ENCODE measurements at places on chromosomes 5 and 9. TPM values are rescaled to one million over a fixed set of nuclear protein-coding genes. Genes with fewer than 3 reads are reported as not detected.
A peak's percentile ranks its signal among the peaks of the same experiment; 100 is the strongest.

DNA sequence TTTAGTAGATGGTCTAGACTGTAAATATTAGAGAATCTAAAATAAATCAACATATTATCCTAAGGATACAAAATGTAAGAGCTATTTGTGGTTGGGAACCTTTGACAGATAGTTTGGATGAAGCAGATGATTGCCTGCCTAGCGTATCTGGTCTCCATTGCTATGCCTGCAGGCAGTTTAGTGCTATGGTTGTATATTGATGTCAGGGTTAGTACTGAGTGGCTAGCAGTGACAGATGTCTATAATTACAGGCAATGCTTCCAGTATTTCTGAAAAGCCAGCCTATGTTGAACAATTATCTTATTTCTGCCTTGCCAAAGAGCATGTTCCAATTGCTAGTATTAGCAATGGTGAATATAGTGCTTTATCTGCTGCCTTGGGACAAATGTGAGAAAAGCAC, 151.3 kb upstream of the TLX3 start:
- H3K4me3 ChIP-seq, result no peak overlapping the region
- no peaks in the 10 kb centered on the region for H3K4me1 ChIP-seq
- no peak overlapping the region for H3K27ac ChIP-seq
- H3K36me3 ChIP-seq, result no peaks in the 10 kb centered on the region

The TGFBI gene
- 183 TPM for total RNA-seq

- no peaks in the 10 kb centered on the region for H3K36me3 ChIP-seq
- no peak overlapping the region for H3K4me3 ChIP-seq
- H3K4me1 ChIP-seq, result no peaks in the 10 kb centered on the region
- no peak overlapping the region for H3K27ac ChIP-seq
- peak; percentile 35 for DNase-seq
These were observed 35.5 kb downstream of the BICD2 start for GRCh38 chr9:92728831-92729734.

- H3K4me1 ChIP-seq, result no peaks in the 10 kb centered on the region
- no peaks in the 10 kb centered on the region for H3K36me3 ChIP-seq
- H3K27me3 ChIP-seq, result no peaks in the 10 kb centered on the region
- no peak overlapping the region for H3K27ac ChIP-seq
- no peak overlapping the region for H3K4me3 ChIP-seq
- peak; percentile 30 for DNase-seq
These were observed 791.9 kb upstream of the CDH6 start for GRCh38 chr5:30401479-30402058.

- H3K27me3 ChIP-seq, result no peaks in the 10 kb centered on the region
- no peak for DNase-seq
- peaks cover 4% of the 10 kb centered on the region for H3K4me1 ChIP-seq
- no peak overlapping the region for H3K27ac ChIP-seq
These were observed 41.2 kb downstream of the FREM1 start for GRCh38 chr9:14868772-14869583.

DNA sequence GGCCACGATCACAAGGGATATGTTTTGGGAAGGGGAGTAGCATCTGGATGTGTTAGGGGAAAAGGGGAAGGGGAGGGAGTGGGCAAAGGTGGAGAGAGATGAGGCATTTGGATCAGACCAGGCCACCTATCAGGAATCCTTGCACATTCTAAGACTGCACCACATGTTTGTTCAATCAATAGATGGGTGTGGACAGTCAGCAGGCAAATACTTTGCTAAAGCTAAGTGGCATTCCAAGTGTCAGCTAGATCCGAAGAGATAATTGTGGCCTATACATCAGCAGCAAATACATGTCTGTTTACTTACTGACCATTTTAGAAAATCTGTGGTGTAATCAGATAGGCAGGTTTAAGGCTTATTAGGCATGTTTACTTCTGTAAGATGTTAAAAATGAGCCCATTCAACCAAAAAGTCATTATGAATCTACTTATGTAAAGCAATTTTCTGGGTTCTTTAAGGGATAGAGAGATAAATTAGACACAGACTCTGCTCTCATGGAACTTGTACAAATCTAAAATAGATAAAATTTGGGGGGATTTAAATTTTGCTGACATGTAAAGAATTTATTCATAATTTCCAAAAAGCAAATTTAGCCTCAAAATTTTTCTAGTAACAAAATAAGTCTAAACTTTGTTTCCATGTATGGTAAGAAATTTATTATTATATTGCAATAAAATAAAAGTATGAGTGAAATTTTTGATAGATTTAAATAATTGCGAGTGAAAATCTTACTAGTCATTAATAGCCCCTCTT, 107.3 kb downstream of the SNCAIP start:
- no peak overlapping the region for H3K4me3 ChIP-seq
- H3K4me1 ChIP-seq, result no peaks in the 10 kb centered on the region
- H3K27me3 ChIP-seq, result no peaks in the 10 kb centered on the region
- no peak overlapping the region for H3K27ac ChIP-seq
- DNase-seq, result no peak

DNA sequence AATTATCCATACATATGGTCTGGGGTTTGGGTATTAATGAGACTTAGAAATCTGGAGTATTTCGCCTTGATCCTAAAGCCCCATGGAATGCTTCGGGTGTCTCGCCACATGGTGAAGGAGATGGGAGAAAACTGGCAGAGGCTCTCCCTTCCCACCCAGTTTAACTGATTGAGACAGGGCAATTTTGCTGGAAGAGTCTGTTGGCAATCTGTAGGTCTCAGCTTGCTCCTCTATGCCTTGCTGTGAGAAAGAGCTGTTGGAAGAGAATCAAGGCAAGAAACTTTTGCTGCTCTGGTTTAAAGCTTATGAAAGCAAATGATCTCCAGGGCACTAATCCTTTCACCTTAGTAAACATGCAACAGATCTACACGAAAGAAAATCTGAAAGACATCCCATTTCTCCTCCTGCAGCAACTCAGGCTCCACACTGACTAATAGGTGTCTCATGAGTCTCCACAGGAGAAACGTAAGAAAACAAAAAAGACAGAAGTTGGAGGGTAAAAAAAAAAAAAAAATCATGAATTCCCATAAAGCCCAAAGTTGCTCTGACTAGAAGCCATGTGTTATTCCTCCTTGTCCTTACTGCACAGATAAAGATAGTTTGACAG, 369.9 kb downstream of the EFNA5 start:
- no peak overlapping the region for H3K4me3 ChIP-seq
- no peaks in the 10 kb centered on the region for H3K4me1 ChIP-seq
- H3K36me3 ChIP-seq, result no peaks in the 10 kb centered on the region
- H3K27ac ChIP-seq, result no peak overlapping the region

The ELAVL2 gene
- total RNA-seq, result 0.94 TPM

DNA sequence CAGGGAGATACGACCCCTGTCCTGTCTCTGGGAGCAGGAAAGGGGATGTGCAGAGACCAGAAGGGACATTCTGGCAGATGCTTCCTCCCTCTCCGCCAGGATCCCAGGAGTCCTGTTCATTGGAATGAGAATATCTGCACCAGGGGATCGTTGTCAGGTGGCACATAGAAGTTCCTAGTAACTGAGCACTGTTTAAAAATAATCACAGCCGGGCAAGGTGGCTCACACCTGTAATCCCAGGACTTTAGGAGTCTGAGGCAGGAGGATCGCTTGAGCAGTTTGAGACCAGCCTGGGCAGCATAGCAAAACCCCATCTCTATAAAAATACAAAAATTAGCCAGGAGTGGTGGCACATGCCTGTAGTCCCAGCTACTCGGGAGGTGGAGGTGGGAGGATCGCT, 12.3 kb downstream of the SARDH start:
- H3K27me3 ChIP-seq, result no peaks in the 10 kb centered on the region
- no peaks in the 10 kb centered on the region for H3K36me3 ChIP-seq

The LCN9 gene
- total RNA-seq, result not detected

GRCh38 chr9:9961487-9961886, 651.3 kb downstream of the PTPRD start:
- H3K4me1 ChIP-seq, result no peaks in the 10 kb centered on the region
- no peak overlapping the region for H3K4me3 ChIP-seq
- no peaks in the 10 kb centered on the region for H3K36me3 ChIP-seq
- no peaks in the 10 kb centered on the region for H3K27me3 ChIP-seq
- H3K27ac ChIP-seq, result no peak overlapping the region

GRCh38 chr5:2753452-2754420, 2.3 kb upstream of the IRX2 start:
- no peaks in the 10 kb centered on the region for H3K4me1 ChIP-seq
- DNase-seq, result no peak
- H3K4me3 ChIP-seq, result no peak overlapping the region
- no peaks in the 10 kb centered on the region for H3K36me3 ChIP-seq
- H3K27me3 ChIP-seq, result peaks cover 95% of the 10 kb centered on the region
- H3K27ac ChIP-seq, result no peak overlapping the region

GRCh38 chr5:57577432-57578175, 95.0 kb upstream of the ACTBL2 start:
- H3K27me3 ChIP-seq, result no peaks in the 10 kb centered on the region
- H3K36me3 ChIP-seq, result no peaks in the 10 kb centered on the region
- no peak overlapping the region for H3K4me3 ChIP-seq
- H3K4me1 ChIP-seq, result no peaks in the 10 kb centered on the region

The C5orf47 gene
- 0.08 TPM for total RNA-seq

The SLCO6A1 gene
- not detected for total RNA-seq

DNA sequence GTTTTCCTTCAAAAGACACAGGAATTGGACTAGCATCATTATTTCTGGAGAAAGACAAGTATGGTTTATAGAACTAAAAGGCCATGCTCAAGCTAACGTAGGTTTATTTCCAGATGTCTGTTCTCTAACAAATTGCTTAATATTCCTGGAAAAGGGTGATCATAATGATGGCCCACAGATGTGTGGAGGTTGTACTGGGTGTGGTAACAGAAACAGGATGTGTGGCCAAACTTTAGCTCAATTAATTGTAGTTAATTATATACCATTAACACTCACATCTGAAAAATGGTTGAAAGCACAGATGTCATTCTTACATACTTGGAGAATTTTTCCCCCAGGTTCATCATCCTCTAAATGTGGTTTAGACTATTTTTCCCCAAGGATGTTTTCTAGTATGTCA, 292.7 kb upstream of the RASA1 start:
- peaks cover 3% of the 10 kb centered on the region for H3K36me3 ChIP-seq
- no peak overlapping the region for H3K4me3 ChIP-seq
- no peak overlapping the region for H3K27ac ChIP-seq
- DNase-seq, result no peak
- no peaks in the 10 kb centered on the region for H3K27me3 ChIP-seq
- H3K4me1 ChIP-seq, result no peaks in the 10 kb centered on the region

DNA sequence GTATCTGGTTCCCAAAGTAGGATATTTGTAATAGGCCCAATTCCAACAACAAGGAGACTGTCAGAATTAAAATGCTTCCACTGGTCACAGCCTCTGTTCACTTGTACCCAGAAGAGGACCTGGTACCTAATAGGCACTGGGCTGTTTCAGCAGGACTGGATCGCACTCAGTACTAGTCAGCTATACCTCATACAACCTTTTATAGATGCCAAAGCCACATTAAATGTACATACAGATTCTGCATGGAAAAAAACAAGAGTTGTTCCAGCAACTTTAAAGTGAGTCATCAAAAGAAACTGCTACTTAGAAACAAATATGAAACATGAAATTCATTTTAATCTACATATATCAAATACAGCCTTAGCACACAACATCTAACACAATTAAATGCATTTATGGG, 87.5 kb downstream of the GPR21 start:
- H3K27me3 ChIP-seq, result no peaks in the 10 kb centered on the region
- no peak overlapping the region for H3K27ac ChIP-seq
- no peak for DNase-seq
- H3K36me3 ChIP-seq, result no peaks in the 10 kb centered on the region
- no peak overlapping the region for H3K4me3 ChIP-seq

The STK32A gene
- 20.1 TPM for total RNA-seq

DNA sequence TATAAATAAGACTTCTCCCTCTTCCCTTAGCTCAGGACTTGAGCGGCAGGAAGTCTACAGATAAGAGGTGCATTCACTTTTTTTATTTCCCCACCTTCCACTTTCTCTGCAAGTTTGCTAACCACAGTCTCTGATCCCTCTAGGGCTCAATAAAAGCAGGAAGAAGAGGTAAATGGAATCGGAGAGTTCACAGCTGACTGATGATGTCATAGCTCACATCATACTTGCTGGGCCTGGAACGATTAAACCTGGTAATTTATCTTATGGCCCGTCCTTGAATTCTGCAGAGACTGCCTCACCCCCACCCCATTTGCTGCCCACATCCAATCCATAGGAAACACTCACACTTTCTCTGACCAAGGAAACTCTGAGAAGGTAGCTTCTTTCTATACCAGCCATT, 62.9 kb downstream of the DRD1 start:
- no peak overlapping the region for H3K4me3 ChIP-seq
- no peaks in the 10 kb centered on the region for H3K36me3 ChIP-seq
- DNase-seq, result no peak
- no peaks in the 10 kb centered on the region for H3K4me1 ChIP-seq
- no peak overlapping the region for H3K27ac ChIP-seq

- no peaks in the 10 kb centered on the region for H3K36me3 ChIP-seq
- H3K4me3 ChIP-seq, result no peak overlapping the region
- H3K4me1 ChIP-seq, result no peaks in the 10 kb centered on the region
- DNase-seq, result no peak
- H3K27me3 ChIP-seq, result no peaks in the 10 kb centered on the region
These were observed 31.6 kb upstream of the CTSL start for GRCh38 chr9:87694236-87694755.

The PCDHB9 gene
- 0.34 TPM for total RNA-seq

DNA sequence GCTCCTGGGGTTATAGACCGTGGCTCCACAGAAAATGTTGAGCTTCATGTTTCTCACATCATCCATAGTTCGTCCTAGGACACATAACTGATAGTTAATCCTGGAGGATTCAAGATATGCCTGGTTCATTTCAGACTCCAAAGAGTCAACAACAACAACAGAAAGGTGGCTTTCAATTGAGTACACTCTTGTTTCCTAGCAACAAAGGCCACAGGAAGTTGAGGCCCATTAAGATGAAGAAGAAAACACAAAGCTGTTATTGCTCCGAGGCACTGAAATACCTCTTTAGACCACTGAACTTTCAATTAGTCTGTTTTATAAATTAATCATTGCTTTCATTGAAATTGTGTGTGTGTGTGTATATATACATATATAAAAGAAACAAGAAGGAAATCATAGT, 154.5 kb downstream of the YIPF5 start:
- H3K27ac ChIP-seq, result no peak overlapping the region
- H3K27me3 ChIP-seq, result no peaks in the 10 kb centered on the region
- no peak overlapping the region for H3K4me3 ChIP-seq
- no peaks in the 10 kb centered on the region for H3K36me3 ChIP-seq
- DNase-seq, result no peak

The SH3GL2 gene
- not detected for total RNA-seq

DNA sequence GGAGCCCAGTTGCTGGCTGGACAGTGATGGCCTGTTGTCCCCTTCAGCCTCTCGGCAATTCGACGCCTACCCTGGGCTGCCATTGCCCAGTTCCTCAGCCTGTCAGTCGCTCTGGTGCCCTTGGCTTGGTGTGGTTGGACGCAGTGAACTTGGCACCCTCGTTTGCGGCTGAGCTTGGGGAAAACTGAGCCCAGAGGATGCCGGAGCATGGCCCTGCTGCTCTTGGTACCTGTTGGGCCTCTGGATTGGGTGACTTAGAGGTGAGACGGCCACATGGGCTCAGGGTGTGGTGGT, 16.5 kb downstream of the WNK2 start:
- H3K36me3 ChIP-seq, result no peaks in the 10 kb centered on the region
- H3K4me3 ChIP-seq, result no peak overlapping the region
- no peak overlapping the region for H3K27ac ChIP-seq

The PKD2L2 gene
- total RNA-seq, result 0.46 TPM

Data from adrenal gland (tissue), 19 donors.